Bronchial smooth muscle cell (primary cell): ENCODE measurements at places on chromosomes 6 and 20. TPM values are rescaled to one million over a fixed set of nuclear protein-coding genes. Genes with fewer than 3 reads are reported as not detected.

OOEP gene
- not detected in 2 replicates for total RNA-seq

TCEA2 gene
- total RNA-seq, result 44.7 and 44.8 TPM in 2 replicates

TRDN gene
- total RNA-seq, result not detected in 2 replicates

ESR1 gene
- 0.63 and 0.77 TPM in 2 replicates for total RNA-seq

PLG gene
- not detected in 2 replicates for total RNA-seq

PPIL1 gene
- total RNA-seq, result 9.5 and 17.3 TPM in 2 replicates

ZNF335 gene
- 9.1 and 14.1 TPM in 2 replicates for total RNA-seq

DSP gene
- total RNA-seq, result 0.16 and 0.86 TPM in 2 replicates

EYS gene
- under 0.01 TPM in 1 of 2 replicates, not detected in the other for total RNA-seq

ELOVL4 gene
- total RNA-seq, result 2.5 and 7.3 TPM in 2 replicates

BPIFB4 gene
- total RNA-seq, result not detected in 2 replicates

SDCBP2 gene
- 1.4 and 1.9 TPM in 2 replicates for total RNA-seq

TRMT6 gene
- total RNA-seq, result 4.5 and 4.6 TPM in 2 replicates

WFDC10A gene
- not detected in 2 replicates for total RNA-seq

HAO1 gene
- total RNA-seq, result not detected in 2 replicates

BHLHE23 gene
- total RNA-seq, result not detected in 2 replicates

MCHR2 gene
- not detected in 2 replicates for total RNA-seq

TSPYL4 gene
- total RNA-seq, result 4.5 and 6.0 TPM in 2 replicates

UBE2C gene
- 1.9 and 3.9 TPM in 2 replicates for total RNA-seq

CFAP61 gene
- not detected in 2 replicates for total RNA-seq

C6orf163 gene
- 1.4 and 2.4 TPM in 2 replicates for total RNA-seq

VGLL2 gene
- total RNA-seq, result not detected in 2 replicates

TRPC4AP gene
- 47.3 and 56.0 TPM in 2 replicates for total RNA-seq

PRELID3B gene
- total RNA-seq, result 53.6 and 78.1 TPM in 2 replicates

DPM1 gene
- 55.0 and 61.7 TPM in 2 replicates for total RNA-seq

FAM83B gene
- total RNA-seq, result 0.16 TPM in 1 of 2 replicates, not detected in the other

MEP1A gene
- not detected in 2 replicates for total RNA-seq

BANF2 gene
- not detected in 2 replicates for total RNA-seq

CST3 gene
- total RNA-seq, result 164 and 269 TPM in 2 replicates

KHDRBS2 gene
- not detected in 2 replicates for total RNA-seq

MKKS gene
- 4.7 and 5.0 TPM in 2 replicates for total RNA-seq

FERMT1 gene
- total RNA-seq, result 2.6 and 4.9 TPM in 2 replicates

KCNQ5 gene
- total RNA-seq, result 0.32 and 0.34 TPM in 2 replicates
